ENCODE measurements at places on chromosomes 2 and 18.

DNA sequence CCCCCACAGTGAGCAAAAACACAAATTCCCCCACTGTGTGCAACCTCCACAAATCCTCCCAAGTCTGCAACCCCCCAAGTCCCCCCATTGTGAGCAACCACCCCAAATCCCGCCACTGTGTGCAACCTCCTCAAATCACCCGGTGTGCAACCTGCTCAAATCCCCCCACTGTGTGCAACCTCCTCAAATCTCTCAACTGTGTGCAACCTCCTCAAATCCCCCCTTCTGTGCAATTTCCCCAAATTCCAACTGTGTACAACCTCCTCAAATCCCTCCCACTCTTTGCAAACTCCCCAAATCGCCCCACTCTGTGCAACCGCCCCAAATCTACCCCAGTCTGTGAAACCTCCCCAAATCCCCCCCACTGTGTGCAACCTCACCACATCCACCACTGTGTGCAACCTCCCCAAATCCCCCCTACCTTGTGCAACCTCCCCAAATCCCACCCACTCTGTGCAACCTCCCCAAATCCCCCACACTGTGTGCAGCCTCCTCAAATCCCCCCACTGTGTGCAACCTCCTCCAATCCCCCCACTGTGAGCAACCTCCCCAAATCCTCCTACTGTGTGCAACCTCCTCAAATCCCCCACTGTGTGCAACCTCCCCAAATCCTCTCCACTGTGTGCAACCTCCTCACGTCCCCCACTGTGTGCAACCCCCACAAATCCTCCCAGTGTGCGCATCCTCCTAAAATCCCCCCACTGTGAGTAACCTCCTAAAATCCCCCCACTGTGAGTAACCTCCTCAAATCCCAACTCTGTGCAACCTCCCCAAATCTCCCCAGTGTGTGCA is 115.2 kb downstream of the TPO start:
- no peak for DNase-seq

DNA sequence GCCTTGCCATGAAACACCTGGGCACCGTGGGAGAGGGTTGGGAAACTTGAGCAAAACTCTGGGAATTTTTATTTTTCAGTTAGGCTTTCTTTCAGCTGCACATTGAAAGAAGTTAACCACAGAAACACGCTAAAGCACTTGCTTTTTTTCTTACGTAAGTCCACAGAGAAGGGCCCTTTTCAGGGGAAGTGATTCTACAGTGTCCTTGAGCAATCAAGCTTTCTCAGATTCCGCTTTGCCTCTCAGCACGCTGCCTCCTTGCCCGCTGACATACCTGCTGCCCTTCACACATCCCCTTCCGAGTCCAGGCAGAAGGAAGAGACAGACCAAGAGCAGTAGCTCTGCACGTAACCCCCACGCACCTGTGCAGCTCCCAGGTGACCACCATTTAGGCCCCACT is 135.5 kb upstream of the MYT1L start:
- no peak for DNase-seq

GRCh38 chr2:119263025-119263424 is 39.4 kb downstream of the STEAP3 start:
- DNase-seq, result no peak

- no peak for DNase-seq
Observed at GRCh38 chr2:158724803-158725381, 70.2 kb upstream of the DAPL1 start.

DNA sequence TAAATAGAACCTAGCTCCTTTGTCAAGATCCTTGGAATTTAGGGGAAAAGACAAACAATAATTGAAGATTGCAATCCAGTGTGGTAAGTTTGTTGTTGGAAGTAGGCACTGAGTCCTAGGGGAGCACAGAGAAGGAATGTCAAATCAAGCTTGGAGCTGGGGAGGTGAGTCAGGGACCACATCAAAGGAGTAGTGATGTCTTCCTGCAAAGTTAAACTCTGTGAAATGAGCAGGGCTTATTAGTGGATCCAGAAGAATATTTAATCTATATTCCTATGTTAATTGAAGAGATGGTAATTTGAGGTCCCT is 41.7 kb upstream of the NABP1 start:
- no peak for DNase-seq

GRCh38 chr2:165274698-165275097 is 35.5 kb downstream of the SCN2A start:
- no peak for DNase-seq

DNA sequence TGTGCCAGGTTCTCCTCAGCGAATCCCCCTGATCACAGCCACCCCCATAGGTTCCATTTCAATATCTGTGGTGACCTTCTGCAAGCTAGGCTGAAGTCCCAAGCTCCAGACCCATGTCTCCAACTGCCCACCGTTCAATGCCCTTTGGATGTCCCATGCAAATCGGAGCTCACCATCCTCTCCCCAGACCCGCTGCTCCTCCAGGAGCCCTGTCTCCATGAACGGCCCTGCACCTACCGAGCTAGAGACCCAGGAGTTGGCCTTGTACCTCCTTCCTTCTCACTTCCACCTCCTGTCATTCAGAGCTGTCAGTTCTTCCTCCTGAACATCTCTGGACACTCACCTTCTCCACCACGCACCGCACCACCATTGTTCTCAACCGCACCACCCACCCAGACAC is 1.0 kb upstream of the FAHD2A start:
- DNase-seq, result no peak

- DNase-seq, result no peak
Observed at GRCh38 chr2:16604236-16604635, 61.4 kb downstream of the CYRIA start.

DNA sequence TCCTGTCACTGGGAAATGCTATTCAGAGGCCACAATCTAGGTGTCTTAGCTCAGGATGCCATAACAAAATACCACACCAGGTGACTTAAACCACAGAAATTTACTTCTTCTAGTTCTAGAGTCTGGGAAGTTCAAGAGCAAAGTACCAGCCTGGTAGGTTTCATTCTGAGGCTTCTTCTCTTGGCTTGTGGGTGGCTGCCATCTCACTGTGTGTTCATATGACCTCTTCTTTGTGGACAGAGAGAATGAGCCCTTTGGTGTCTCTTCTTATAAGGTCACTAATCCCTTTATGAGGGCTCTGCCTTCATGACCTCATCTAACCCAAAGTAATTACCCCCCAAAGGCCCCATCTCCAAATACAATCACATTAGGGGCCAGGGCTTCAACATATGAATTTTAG is 57.3 kb downstream of the RHOB start:
- DNase-seq, result no peak

- DNase-seq, result no peak
Observed at GRCh38 chr2:226877491-226877890, 41.6 kb downstream of the RHBDD1 start.

GRCh38 chr2:181163139-181163538 is 182.7 kb downstream of the UBE2E3 start:
- DNase-seq, result no peak

DNA sequence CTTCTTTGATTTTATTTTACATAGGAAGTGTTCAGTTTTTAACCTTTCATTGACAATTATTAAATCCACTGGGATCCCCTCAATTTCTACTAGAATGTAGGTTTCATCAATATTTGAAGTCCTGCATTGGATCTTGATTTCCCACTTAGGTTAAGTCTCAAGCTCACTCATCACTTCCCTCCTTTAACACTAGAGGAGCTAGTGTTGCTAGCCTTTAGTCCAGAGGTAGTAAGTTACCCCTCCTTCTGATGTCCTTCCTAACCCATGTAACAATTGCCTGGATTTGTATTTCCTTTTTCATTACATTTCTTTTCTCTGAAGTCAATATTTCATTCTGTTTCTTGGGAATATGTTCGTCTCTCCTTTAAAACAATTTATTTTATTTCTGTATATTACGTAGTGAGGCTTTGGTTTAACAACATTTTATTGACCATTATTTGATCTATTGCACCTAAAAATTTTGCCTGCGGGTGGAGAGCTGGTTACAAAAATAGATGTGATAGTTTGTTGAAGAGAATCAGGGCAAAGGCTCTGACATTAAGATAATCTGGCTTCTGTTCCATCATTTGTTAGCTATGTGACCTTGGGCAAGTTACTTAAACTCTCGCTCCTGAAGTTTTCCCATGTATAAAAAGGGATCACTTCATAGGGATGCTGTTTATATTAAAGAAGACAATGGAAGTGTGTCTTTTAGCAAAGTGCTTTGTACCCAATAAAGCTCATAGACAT is 833.0 kb downstream of the SLC4A3 start:
- no peak for DNase-seq

DNA sequence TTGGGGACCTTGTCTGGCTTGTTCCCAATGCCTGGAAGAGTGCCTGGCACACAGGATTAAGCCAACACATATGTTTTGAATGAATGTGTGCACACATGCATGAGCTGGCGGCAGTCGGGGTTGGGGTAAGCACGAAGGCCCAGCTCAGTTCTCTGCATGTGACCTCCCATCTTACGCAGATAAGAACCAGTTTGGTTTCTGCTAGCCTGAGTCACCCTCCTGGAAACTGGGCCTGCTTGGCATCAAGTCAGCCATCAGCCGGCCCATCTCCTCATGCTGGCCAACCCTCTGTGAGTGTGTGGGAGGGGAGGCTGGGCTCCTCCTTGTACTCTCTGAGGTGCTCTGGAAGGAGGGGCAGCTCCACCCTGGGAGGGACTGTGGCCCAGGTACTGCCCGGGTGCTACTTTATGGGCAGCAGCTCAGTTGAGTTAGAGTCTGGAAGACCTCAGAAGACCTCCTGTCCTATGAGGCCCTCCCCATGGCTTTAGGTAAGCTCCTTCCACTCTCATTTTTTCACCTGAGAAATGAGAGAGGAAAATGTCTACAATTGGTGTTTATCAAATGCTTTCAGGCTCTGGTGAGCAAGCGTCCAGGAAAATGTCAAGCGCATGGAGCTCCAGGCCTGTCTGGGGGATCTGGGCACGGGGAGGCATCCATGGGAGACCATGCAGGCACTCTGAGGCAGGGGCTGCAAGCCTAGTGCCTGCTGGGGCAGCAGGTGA is 9.7 kb upstream of the IL1RN start:
- DNase-seq, result no peak

- no peak for DNase-seq
Observed at GRCh38 chr2:10048501-10049171, 5.3 kb downstream of the KLF11 start.

GRCh38 chr2:13462464-13462863 is 745.7 kb downstream of the TRIB2 start:
- DNase-seq, result no peak

DNA sequence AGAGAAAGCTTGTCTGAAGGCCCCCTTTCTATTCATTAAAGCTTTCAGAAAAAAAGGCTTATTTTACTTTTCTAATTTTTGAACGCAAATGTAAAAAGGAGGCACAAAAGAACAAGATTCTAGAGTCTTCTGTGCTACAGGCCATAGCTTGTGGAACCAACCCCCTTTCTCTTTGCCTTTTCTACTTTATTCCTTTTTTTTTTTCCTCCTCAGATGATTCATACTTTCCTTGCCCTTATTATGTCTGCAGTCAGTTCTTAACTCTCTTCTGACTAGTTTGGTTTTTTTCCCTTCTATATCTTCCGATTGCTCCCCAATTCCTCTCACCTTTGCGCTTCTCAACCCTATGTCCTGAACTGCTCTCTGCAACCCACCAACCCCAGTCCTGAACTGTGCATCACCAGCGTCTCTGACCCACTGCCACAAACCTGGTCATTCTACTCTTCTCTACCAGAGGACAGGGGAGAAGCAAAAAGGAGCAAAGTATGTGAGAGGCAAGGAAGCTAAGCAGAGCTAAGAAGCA is 56.9 kb upstream of the WIPF1 start:
- no peak for DNase-seq

DNA sequence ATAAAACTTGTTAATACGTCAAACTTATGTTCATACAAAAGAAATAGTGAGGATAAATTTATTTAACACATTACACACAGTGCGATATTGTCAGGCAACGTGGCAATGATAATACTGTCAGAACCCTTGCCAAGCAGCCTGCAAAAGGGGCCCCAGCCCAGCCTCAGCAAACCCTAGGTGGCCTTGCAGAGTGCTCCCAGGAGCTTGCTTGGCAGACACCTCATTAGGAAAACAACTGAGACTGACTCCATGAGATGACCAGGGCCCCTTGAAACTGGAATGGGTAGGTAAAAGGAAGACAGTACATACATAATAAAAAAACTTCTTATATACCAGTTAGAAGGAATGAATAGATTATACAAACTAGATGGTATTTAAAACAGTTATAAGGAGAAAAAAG is 136.6 kb upstream of the EPC2 start:
- no peak for DNase-seq

GRCh38 chr2:221629468-221629867 is 57.4 kb upstream of the EPHA4 start:
- no peak for DNase-seq

DNA sequence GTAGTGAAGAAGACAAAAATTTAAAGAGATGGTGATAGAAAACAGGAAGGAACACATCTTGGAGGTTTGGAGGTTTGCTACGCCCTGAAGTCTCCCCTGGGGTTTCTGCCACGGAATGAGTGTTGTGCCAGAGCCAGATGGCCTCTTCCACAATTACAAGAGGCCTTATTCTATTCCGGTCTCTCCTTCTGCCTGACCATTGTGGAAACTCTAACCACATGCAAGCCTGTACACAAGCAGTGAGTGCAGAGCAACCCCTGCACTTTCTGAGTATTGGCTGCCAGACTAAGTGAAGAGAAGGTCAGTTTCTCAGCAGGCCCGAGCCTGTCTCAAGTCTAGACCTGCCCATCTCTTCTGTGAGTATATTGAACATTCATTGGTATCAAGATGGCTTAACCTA is 22.7 kb upstream of the MYO1B start:
- DNase-seq, result no peak

All from nucleus accumbens (tissue), 56 donors.